T-helper 2 cell (primary cell): ENCODE measurements at places on chromosomes 16 and 17.

GRCh38 chr17:57091186-57091618, 6.2 kb downstream of the AKAP1 start:
- DNase-seq = no peak

DNA sequence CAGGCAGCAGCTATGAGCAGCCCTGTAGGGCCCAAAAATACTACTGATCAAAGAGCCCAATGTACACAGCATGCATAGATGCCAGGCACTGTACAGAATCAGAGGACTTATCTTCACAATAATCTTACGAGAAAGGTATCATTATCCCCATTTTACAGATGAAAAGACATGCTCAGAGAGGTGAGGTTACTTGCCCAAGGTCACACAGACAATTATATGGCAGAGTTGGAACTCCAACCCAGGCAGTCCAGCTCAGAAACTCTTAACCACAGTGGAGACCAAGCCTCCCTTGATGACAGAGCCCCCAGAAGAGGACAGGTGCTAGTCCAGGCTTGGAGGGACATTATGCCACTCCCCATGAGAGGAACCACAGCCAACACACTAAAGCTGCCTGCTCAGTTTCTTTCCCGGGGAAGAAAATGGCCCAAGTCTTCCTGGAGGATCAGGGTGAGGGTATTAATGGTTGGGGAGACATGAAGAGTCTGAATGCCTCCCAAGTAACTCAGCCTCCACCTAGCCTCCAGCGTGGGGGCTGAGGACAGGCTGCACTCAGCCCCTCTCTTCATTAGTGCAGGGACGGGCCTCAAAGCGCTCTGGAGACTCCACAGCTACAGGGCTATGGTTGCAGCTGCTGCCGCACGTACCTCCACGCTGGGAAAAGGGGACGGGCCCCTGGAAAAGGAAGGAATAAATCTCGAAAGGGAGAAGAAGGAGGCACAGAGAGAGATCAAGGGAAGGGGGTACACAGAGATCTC, 826 bp downstream of the UNC119 start:
- no peak for DNase-seq

DNA sequence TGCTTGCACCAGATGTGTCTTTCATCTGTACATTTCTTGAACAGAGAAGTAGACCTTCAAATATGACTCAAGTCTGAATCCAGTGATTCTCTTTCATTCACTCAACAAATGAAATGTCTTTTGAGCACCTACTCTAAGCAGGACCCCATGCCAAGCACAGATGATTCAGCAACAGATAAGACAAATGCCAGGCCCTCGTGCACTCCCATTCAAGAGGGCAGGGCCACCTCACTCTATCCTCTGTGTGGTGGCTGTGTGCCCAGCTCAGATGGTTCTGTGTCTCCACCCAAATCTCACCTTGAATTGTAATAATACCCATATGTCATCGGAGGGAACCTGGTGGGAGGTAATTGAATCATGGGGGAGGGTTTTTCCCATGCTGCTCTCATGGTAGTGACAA, 74.1 kb upstream of the NKD1 start:
- no peak for DNase-seq

DNA sequence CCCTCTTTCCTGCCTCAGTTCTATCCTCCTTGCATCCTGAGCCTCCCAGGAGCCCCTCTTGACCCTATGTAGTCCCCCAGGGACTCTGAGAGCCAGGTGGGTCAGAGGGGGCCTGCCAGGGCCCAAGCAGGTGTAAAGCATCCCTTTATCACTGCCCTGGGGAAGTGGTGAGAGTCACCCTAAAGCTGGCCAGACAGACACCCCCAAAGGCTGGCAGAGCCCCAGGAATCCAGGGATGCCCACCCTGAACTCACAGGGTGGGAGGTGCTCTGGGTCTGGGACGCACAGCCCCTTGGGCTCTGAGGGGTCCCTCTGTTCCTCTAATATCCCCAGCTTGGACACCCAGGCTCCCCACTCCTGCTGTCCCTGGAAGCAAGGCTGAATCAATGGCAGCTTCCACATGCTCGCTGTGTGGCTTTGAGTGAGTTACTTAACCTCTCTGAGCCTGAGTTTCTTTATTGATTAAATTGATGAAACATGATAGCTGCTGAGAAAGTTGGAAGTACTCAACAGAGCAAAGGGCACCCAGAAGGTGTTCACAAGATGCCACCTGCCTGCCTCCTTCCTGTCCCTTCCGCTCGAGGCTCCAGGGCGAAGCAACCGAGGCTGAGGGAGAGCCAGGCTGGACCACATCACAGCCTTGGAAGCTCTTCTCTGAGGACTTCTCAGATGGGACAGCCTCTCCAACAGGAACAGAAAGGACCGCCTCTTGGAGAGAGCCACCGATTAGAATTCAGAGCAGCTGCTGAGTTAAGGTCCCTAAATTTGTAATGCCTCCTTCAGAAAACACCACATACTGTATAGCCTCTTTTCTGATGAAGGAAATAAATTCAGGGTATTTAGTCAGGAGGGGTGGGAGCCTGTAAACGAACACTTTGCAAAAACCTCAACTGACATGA, 67.1 kb upstream of the DOC2B start:
- DNase-seq = no peak

DNA sequence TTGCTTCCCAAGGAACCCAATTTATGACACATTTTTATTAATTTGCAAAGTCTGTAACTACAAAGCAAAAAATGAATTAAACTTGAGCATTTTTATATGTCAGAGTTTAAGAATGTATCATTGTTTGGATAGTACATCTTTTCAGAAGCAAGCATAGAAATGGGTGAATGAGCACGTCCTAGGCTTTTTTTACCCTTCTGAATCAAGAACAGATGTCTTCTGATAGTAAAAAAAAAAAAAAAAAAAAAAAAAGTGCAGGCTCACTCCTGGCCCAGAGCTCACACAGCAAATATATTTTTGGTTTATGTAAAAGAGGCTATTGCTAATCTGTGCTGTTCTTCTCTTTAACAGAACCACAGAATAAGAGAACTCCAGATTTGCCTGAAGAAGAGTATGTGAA, 6.3 kb downstream of the TERF2IP start:
- DNase-seq = no peak

DNA sequence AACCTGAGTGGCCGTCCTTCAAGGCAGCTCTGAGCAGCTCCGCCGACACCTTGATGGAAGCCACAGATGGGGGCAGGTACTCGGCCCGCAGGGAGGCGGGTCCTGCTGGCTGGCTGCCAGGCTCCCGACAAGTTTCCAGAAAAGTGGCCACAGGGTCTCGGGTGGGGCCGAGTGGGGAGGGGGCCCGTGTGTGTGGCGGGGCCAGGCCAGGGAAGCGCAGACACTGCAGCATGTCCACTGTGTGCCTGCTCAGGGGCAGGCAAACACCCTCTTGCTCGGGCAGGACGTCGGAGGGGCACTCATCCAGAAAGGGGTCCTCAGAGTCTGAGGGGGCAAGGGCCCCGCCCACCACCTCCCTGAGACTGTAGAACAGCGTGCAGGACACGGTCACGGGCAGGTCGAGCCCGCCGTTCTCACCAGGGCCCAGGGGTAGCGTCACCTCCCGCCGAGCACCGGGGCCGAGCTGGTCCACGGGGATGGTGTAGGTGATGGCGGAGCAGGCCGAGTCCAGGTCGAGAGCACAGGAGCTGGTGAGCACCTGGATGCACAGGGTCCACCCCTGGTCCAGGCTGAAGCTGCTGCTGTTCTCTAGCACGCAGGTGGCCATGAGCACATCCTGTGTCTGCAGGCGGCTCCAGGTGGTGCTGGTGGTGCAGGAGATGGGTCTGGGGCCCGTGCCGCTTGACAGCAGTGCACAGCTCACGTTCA, 5.1 kb downstream of the FAAP100 start:
- no peak for DNase-seq

DNA sequence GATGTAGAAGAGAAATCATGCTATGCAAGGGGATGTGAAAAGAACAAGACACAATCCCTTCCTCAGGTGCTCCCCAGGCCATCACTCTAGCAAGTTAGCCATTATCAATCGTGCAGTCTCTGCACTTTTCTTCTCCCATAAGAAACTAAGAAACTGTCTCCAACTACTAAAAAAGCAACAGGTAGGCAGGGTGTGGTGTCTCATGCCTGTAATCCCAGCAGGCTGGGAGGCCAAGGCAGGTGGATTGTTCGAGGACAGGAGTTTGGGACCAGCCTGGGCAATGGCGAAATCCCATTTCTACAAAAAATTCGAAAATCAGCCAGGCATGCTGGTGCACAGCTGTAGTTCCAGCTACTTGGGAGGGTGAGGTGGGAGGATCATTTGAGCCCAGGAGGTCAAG, 13.8 kb downstream of the PARN start:
- DNase-seq = no peak
